Dermis microvascular lymphatic vessel endothelial cell (primary cell): ENCODE measurements at places on chromosomes 12 and 14. TPM values are rescaled to one million over a fixed set of nuclear protein-coding genes. Genes with fewer than 3 reads are reported as not detected.

Gene FOXM1
- 4.7 and 5.1 TPM in 2 replicates for total RNA-seq

Gene SYT1
- total RNA-seq, result 3.6 and 6.3 TPM in 2 replicates

Gene IFNG-AS1
- total RNA-seq, result not detected in 2 replicates

Gene PSMA6
- 190 and 213 TPM in 2 replicates for total RNA-seq

Gene KLRB1
- total RNA-seq, result not detected in 2 replicates

Gene SPTB
- total RNA-seq, result under 0.01 and 0.13 TPM in 2 replicates

DNA sequence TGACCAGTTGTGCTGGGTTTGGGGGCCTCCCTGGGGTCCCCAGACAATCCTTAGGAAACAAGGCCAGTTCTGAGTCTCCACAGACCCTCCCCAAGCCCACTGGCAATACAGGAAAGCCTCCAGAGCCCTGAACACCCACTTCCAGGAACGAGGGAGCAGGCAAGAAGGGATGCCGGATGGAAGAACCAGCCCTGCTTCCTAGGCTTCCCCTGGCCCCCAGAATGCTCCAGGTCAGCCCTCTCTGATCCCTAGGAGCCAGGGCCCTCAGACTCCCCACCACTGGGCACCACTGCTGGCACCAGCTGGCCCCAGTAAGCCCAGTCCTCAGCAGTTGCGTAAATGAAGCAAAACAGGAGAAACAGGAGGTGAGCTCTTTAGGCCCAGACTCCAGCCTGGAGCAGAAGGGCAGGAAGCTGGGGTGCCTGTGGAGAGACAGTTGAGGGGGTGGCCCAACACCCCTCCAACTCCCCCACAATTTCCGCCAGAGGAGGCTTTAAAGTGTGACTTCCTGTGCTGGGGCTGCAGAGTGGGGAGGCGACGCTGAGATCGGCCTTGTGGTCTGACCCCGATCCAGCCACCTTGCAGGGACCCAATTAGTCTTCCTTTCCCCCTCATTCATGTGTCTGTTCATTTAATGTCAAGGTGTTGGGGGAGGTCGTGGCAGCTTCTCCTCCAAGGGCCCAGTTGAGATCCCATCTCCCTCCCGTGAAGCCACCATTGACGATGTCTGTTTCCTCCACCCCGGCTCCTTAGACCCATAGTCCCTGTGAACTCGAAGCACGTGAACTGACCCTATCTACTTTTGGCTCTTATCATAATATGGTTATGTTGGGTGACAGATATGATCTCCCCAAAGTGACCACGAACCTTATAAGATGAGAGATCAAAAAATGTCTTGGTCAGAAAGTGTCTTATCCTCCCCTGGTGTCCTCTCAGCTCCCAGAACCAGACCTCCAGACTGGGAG lies 4.7 kb downstream of the TNFRSF1A start:
- no peak for DNase-seq

DNA sequence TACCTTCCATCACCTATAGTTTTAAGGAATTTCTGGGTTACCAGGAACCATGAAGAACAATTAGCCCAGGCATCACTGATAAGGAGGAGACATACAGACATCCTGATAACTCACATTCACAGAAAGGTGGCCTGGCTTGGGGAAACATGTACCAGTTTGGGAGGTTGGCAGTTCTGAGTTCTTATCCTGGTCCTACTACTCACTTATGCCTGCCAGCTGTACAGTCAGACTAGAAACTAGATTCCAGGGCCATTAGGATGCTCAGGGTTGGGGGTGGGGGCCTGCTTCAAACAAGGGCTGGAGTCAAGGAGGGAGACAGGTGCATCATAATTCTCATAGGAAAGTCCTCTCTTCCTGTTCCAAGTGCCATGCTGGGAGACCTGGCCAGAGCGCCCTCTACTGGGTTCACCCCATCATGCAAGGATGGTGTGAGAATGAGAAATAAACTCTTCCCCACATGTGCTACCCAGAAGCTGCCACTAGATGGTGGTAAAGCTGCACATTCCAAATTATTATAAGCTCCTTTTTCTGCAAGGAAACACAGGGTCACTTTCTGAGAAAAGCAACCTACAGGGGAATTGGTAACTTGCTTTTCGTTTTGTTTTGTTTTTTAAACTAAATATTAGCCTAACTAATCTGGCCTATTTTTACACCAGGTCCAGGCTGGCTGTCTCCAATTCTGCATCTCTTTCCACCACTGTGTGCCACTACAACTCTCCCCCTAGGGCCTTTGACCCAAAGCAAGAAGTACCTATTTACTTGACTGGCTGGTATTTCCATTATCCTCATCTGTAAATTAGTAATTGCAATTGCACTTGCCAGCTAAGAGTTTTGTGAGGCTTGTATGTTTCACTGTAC lies 14.5 kb downstream of the OAS2 start:
- DNase-seq, result peak; percentile 50

DNA sequence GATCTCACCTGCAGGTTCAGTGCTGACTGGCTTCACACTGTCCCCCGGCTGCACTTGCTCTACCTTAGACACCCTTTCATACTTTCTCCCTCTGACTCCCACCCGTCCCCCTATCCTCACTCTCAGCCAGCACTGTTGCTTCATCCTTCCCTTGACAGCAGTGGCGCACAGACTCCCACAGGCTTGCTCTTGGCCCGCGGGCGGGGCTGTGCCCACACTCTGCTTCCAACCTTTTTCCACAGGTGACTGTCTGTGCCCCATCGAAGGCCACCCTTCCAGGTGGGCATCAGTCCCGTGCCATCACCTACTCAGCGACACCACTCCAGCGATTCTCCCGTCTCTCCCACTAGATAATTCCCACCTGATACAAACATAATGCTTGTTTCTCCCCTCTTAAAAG lies 1.0 kb upstream of the RPS6KL1 start:
- no peak for DNase-seq

DNA sequence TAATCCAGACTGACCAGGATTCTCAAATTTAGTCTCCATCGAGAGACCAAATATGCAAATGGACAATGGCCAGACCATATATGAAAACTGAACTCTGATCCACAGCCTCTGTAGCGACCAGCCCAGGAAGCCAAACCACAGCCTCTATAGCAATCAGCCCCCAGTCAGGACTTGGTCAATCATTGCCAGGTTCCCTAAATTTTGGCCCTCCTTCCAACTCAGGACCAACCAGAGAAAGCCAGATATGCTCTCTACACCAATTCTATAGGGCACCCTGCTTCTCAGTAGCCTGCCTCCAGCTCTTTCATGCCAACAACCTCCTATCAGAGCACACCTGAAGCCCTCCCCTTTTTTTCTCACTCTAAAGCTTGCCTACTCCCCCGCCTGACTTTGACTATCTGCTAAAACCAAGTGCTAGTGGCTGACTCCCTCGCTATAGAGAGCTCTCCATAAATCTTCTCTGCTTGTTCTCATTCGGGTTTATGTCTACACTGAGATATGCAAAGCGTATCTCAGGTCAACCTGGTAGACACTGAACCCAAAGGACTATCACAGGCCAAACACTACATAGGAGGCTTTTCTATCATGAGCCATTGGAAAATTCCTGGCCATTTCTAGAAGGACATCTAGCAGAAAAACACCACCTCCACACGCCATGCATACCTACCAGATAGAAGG lies 110.5 kb upstream of the FUT8 start:
- no peak for DNase-seq

DNA sequence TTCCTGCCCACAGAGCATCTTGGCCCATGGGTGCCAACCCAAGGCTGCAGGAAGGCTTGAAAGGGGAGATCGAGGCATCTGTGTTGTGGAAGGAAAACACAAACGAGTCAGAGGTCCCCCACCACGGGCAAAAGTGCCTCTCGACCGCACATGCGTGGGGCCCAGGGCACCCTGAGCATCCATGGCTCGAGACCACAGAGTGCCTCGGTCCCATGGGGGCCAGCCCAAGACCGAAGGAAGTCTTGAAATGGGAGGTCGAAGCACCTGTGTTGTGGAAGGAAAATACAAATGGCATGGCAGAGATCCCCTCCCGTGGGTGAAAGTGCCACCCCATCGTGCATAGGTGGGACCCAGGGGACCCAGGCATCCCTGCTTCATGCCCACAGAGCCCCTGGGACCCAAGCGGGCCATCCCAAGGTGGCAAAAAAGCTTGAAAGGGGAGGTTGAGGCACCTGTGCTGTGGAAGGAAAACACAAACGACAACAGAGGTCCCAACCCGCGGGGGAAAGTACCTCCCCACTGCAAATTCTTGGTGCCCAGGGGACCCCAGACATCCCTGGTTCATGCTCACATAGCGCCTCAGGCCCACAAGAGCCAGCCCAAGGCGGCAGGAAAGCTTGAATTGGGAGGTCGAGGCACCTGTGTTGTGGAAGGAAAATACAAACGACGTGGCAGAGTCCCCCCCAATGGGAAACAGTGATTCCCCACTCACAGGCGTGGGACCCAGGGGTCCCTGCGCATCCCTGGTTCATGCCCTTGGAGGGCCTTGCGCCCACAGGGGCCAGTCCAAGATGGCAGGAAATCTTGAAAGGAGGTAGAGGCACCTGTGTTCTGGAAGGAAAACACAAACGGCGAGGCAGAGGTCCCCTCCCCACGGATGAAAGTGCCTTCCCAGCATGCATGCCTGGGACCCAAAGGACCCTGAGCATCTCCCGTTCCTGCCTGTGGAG lies 373.0 kb downstream of the ALG10 start:
- no peak for DNase-seq

DNA sequence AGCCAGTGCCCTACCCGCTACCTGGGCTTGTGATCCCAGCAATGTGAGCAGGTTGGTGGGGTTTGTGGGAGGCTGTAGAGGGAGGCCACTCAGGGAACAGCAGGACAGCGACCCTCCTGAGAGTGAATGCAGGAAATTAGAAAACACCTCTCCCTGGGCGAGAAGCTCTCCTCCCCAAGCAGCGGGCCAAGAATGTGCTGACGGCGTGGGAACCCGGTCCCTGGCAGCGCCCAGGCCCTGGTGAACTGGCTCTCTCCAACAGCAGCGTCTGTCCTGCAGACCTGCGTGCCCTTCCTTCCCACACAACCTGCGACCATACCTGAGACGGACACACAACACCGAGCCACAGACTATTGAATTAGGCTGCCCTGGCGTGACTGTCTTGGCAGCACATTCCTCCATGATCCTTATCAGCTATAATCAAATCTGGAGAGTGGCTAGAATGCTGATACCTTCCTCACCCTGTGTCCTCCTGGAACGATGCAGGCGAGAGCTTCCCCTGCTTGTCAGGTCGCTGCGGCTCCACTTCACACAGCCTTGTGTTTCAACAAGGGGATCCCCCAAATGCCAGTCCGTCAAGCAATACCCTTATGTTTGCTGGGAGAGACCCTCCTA lies 114.8 kb upstream of the GSC start:
- DNase-seq, result no peak

- peak; percentile 63 for DNase-seq
Observed at GRCh38 chr12:9115731-9116559, at the start of gene A2M. TSS of gene A2M (minus strand) at chr12:9115919. CDS start at chr12:9115849, 70 bp downstream.
